Activated CD8-positive, alpha-beta T cell treated with anti-CD3 and anti-CD28 coated beads for 36 hours (primary cell): ENCODE measurements at places on chromosomes 7 and 10. TPM values are rescaled to one million over a fixed set of nuclear protein-coding genes. Genes with fewer than 3 reads are reported as not detected.

Gene CYP3A4
- total RNA-seq = not detected

Gene COL1A2
- 0.47 TPM for total RNA-seq

Gene C10orf53
- not detected for total RNA-seq

Gene MYOZ1
- not detected for total RNA-seq

Gene COL28A1
- total RNA-seq = not detected

Gene TBXAS1
- 2.1 TPM for total RNA-seq

Gene TMEM184A
- not detected for total RNA-seq

Gene ACTL6B
- not detected for total RNA-seq

Gene POLR2J2
- 13.8 TPM for total RNA-seq

Gene RAMP3
- total RNA-seq = not detected

Gene STAM
- 24.5 TPM for total RNA-seq

Gene LOXL4
- total RNA-seq = not detected

Gene KIF5B
- 52.7 TPM for total RNA-seq

Gene IMPDH1
- 68.1 TPM for total RNA-seq

Gene EPDR1
- 4.7 TPM for total RNA-seq

Gene HACD1
- total RNA-seq = 2.6 TPM

Gene BRI3
- total RNA-seq = 44.9 TPM

Gene C10orf67
- 0.32 TPM for total RNA-seq

Gene SEC31B
- 40.6 TPM for total RNA-seq

Gene TMEM178B
- 0.34 TPM for total RNA-seq

Gene GIMAP4
- total RNA-seq = 88.3 TPM

Gene LBX1
- not detected for total RNA-seq

Gene TMEM176A
- total RNA-seq = not detected

Gene LGI1
- not detected for total RNA-seq

Gene PRKCQ
- 47.1 TPM for total RNA-seq

Gene KIF11
- 44.4 TPM for total RNA-seq

Gene PNLIP
- not detected for total RNA-seq

Gene PPP1R9A
- 0.05 TPM for total RNA-seq
